ENCODE measurements at places on chromosomes 2 and 18.

- DNase-seq = no peak
These were observed 1157.5 kb upstream of the ZEB2 start for GRCh38 chr2:145677371-145677770.

- DNase-seq = no peak
These were observed 136.4 kb downstream of the HDAC4 start for GRCh38 chr2:239264492-239264837.

GRCh38 chr2:11224887-11225286 lies 69.6 kb downstream of the SLC66A3 start:
- no peak for DNase-seq

DNA sequence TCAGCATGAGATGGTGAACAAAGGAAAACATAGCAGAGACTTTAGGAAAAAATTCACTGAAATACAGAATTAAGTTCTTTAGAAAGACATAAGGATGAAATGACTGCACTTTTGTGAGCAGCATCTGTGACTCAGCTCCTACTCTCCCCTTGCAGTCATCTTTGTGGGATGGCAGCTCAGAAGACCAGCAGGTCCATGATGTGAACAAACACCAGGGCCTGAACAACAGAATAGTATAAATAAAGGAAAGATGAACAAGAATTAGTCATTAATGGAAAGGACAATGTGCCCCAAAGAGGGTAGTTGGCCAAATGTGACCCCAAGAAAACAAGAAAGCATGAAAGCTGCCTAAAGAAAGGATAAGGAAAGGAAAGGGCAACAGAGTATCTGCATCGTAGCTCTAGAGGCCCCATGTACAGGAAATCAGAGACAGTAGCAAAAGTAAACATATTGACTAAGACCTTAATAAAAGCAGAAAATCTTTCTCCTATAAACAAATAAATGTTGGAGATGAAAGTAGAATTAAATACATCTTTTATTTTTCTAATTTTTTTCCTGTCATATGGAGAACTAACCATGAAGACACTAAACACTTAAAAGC lies 318.0 kb downstream of the ZEB2 start:
- no peak for DNase-seq

- peak; percentile 9 for DNase-seq
These were observed 5.9 kb downstream of the SERPINB11 start for GRCh38 chr18:63708650-63709049.

DNA sequence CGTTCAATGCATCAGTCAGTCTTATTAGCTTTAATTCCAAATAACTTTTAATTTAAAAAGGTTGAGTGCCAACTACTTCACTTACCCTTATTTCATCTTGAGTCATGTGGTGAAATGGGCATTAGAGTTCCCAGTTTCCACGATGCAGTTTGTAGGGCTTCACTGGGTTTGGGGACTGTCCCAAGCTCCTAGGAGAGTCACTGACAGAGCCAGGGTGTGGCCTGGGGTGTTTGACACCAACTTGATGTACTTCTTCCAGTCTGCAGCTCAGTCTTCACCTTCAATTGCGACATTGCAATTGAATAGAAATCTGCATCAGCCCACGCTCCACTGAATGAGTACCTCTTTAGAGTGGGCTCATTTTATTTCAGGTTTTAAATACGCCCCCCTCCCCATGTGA lies 165.3 kb downstream of the ARL4C start:
- DNase-seq = no peak

DNA sequence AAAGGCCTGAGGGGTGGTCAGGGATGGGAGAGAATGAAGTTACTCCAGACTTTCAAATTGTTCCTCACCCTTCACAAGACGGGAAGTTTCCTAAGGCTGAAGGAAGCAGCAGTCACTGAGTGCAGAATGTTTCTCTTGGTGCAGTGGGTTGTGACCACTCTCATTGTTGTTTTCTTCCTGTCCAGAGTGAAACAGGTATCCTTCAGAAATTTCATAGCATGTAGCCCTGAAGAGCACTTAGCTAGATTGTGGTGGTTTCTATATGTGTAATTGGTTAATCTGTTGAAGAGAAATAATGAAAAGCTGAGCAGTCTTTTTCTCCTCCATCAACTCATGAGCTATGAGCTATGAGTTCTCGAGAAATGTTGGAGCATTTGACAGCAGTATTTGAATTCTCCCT lies 96.8 kb downstream of the GPD2 start:
- no peak for DNase-seq

DNA sequence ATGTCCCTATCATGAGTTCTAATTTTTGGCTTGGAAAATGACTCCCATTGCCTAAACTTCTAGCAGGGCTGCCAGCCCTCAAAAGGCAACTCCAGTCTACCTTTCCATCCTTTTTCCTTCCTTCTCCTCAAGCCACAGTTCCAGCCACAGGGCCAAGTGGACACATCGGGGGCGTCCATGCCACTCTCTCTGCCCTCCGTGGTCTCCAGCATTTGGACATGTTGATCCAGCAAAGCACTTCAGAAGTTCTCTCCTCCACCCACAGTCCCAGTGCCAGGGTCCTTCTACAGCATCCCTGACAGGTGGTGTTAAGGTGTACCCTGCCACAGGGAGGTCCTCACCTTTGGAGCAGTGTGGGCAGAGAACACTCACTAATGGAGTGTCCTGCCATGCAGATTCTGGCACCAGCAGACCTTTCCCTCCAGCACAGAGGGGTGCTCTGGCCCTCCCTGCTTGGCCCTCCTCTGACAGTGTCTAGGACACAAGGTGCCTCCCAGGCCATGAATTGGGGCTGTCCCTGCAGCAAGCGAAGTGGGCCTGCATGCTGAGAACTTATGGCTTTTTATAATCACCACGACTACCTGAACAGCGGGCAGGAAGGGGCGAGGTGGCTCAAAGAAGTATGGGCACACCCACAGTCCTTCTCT lies 1.6 kb upstream of the FABP1 start:
- DNase-seq = no peak

DNA sequence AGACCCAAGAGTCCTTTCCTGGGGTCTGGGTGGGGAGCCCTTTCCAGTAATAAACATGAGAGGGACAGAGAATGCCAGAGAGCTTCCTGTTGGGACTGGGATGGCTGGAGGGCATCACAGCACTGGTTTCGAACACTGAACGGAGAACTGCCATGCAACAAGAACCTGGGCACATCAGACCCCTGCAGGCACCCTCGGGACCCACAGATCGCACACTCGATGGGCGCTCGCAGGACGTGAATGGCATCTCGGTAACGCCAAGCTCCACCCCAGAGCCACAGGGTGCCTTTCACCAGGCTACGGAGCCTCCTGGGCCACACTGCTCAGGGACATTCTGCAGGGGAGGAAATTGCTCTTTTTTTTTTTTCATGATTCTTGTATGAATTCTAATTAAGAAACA lies 25.1 kb downstream of the SLC66A2 start:
- DNase-seq = no peak

Data from epithelial cell of proximal tubule (primary cell).